Activated CD4-positive, alpha-beta memory T cell treated with anti-CD3 and anti-CD28 coated beads for 36 hours (primary cell): ENCODE measurements at places on chromosomes 4 and X. TPM values are rescaled to one million over a fixed set of nuclear protein-coding genes. Genes with fewer than 3 reads are reported as not detected.

The TRPC5OS gene
- total RNA-seq, result not detected

The HCFC1 gene
- total RNA-seq, result 93.0 TPM

The SCRG1 gene
- total RNA-seq, result not detected

The WAS gene
- 95.2 TPM for total RNA-seq

The TCEAL2 gene
- 0.51 TPM for total RNA-seq

The SSX4 gene
- total RNA-seq, result not detected

The EGFL6 gene
- total RNA-seq, result 0.64 TPM
